M059J (cell line): ENCODE measurements at places on chromosomes 6 and 20. TPM values are rescaled to one million over a fixed set of nuclear protein-coding genes. Genes with fewer than 3 reads are reported as not detected.

- no peak for DNase-seq
Measured at GRCh38 chr6:139776041-139776440, 401.6 kb upstream of the CITED2 start.

HCRTR2 gene
- 0.15 TPM in 1 of 2 replicates, not detected in the other for total RNA-seq

TRIM10 gene
- total RNA-seq = not detected in 2 replicates

DNA sequence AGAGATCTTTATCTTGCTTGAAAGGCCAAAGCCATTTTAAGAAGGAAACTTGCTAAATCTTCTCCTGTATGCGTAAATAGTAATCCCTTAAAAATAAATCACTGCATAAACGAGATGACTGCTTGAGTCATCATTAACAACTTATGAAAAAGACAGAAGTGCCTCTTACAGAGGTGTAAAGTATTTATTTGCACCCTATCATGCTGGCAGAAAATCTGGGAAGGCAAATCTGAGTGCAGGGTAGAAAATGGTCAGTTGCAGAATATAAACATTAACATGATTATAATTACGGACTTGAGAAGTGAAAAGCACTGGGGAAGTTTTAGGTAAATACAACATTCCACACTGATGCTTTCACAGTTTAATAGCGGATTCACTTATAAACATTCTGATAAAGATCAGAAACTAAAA lies 67.5 kb upstream of the FBXO30 start:
- DNase-seq = peak; percentile 88

GRCh38 chr20:63274381-63275228 lies 2.0 kb downstream of the ARFGAP1 start:
- no peak for DNase-seq

RIPOR2 gene
- 18.6 and 22.9 TPM in 2 replicates for total RNA-seq
